Motor neuron (in vitro differentiated cells): ENCODE measurements at places on chromosomes 11 and 22. TPM values are rescaled to one million over a fixed set of nuclear protein-coding genes. Genes with fewer than 3 reads are reported as not detected.

The DKK3 gene
- 65.3 and 67.2 TPM in 2 replicates for total RNA-seq

The SPDYC gene
- not detected in 2 replicates for total RNA-seq

The TMA7B gene
- 0.14 TPM in 1 of 2 replicates, not detected in the other for total RNA-seq

The IGSF9B gene
- total RNA-seq = 14.9 and 19.1 TPM in 2 replicates

The TNNI2 gene
- total RNA-seq = not detected in 2 replicates

The KCNK7 gene
- total RNA-seq = 0.27 TPM in 1 of 2 replicates, not detected in the other

The KRTAP5-8 gene
- 0.53 and 0.81 TPM in 2 replicates for total RNA-seq

The LAYN gene
- 0.53 and 0.71 TPM in 2 replicates for total RNA-seq

The LIF gene
- total RNA-seq = 1.4 and 1.5 TPM in 2 replicates

The OR2AT4 gene
- total RNA-seq = 0.04 and 1.7 TPM in 2 replicates

The FBXO7 gene
- 73.9 and 76.3 TPM in 2 replicates for total RNA-seq

The MRTFA gene
- total RNA-seq = 33.2 and 34.2 TPM in 2 replicates

The ARHGEF17 gene
- 21.9 and 33.1 TPM in 2 replicates for total RNA-seq

The FADS2 gene
- 223 and 247 TPM in 2 replicates for total RNA-seq

The VWCE gene
- 2.6 and 4.7 TPM in 2 replicates for total RNA-seq

The ADM2 gene
- 0.64 and 0.75 TPM in 2 replicates for total RNA-seq

The CALCA gene
- total RNA-seq = 5.4 and 9.1 TPM in 2 replicates

The BATF2 gene
- 1.6 and 1.8 TPM in 2 replicates for total RNA-seq

The OR51E2 gene
- 1.3 TPM in 1 of 2 replicates, not detected in the other for total RNA-seq

The RIMBP3B gene
- total RNA-seq = 0.14 and 0.23 TPM in 2 replicates

The PDE2A gene
- total RNA-seq = 1.5 and 1.8 TPM in 2 replicates

The RFPL1 gene
- total RNA-seq = not detected in 2 replicates

The MRPL21 gene
- 78.5 and 84.4 TPM in 2 replicates for total RNA-seq

The MRGPRF gene
- total RNA-seq = 0.68 and 0.71 TPM in 2 replicates

The OPCML gene
- total RNA-seq = 2.1 and 2.2 TPM in 2 replicates

The SCN2B gene
- 0.18 and 0.31 TPM in 2 replicates for total RNA-seq

The GPR137 gene
- total RNA-seq = 22.1 and 22.9 TPM in 2 replicates

The KREMEN1 gene
- 5.1 and 5.6 TPM in 2 replicates for total RNA-seq

The IGLL5 gene
- 0.25 TPM in 1 of 2 replicates, not detected in the other for total RNA-seq

The SLC22A9 gene
- total RNA-seq = 0.25 and 0.32 TPM in 2 replicates

The NAGA gene
- total RNA-seq = 11.5 and 12.6 TPM in 2 replicates

The UCP2 gene
- 5.7 and 13.5 TPM in 2 replicates for total RNA-seq
